Fibroblast of skin of abdomen (primary cell): ENCODE measurements at places on chromosomes 13 and 19.

DNA sequence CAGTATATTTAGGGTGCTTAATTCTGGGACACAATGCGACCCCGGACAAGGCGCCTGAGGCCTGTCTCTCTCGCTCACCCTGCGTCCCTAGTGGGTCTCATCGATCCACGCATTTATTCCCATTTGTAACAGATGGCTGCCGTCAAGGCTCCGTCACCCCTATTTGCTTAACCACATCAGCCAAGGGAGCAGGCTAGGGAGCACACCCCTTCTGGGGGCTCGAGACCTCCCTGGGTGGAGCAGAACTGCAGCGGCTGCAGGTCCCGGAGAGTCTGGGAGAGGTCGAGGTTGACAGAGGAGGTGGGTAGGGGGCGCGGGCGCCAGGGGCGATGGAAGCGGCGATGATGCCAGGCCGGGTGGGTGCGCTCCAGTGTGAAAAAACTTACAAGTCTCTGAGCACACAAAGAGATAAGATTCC lies 507 bp downstream of the ALG5 start:
- DNase-seq, result no peak

DNA sequence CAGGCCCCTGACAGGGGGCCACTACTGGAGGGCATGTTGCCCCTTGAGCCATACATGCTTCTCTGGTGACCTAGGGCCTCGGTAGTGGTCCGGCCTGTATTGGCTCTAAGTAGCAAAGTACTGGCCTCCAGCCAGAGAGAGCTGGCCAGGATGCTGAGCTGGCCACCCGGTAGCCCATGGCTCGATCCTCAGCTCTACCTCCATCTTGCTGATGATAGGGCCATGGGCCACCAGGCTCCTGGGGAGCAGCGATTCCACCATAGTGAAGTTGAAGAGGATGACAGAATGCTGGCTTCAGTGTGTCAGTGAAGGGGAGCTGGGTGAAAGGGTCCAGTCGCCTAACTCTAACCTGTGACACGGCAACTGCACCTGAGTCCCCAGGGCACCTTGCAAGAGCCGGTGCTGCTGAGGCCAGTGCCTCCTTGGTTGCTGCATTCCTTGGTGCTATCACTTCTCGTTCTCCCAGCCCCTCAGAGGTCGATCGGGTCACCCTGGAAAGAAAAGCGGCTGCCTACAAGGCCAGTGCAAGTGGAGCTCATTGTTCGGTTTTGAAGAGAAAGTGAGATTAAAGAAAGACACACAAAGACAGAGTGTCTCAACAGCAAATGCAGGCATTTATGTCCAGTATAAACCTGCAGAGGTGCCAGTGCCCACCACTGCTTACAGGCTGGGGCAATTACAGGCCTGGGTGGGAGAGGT lies 5.0 kb downstream of the FPR3 start:
- no peak for DNase-seq

- peak; percentile 89 for DNase-seq
Measured at GRCh38 chr13:28355822-28356371, 139.0 kb downstream of the FLT1 start.

DNA sequence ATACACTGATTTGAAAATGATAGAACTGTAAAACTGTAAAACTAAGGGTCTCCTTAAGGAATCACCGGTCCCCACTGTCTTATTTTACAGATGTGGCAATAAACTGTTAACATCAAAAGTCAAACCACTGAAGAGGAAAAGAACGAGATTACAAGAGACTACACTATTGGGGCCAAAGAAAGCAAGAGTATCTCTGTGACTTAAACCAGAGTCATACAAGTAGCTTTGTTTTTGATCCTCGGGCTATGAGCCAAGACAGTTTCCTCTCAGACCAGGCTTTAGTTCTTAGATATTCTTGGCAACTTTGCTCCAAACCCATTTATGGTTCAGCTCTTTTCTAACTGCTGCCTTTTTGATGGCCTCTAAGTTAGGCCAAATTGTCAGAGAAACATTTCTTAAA lies 113.8 kb downstream of the TBC1D4 start:
- peak; percentile 81 for DNase-seq

- DNase-seq, result no peak
Measured at GRCh38 chr19:35149463-35149862, 5.1 kb upstream of the FXYD5 start.

DNA sequence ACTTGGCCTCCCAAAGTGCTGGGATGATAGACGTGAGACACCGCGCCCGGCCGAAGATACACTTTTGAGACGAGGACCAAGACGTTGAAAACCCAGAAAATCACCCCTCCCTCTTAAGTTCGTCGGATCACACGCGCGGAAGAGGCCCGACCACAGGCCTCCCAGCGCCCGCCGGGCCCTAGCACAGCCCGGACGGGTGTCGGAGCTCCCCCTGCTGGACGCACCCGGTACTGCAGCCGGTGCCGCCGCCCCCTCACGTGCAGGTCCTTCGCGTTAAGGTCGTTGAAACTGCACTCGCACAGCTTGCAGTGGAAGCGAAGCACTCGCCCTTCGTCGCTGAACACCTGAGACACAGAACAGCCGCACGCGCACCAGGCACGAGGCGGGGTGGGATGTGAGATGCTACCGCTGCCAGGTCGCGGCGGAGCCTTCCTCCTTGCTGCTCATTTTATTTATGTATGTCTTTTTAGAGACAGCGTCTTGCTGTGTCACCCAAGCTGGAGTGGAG lies 35.7 kb upstream of the MATK start:
- DNase-seq, result peak; percentile 24

GRCh38 chr19:39870171-39870971 lies 24.2 kb upstream of the FBL start:
- no peak for DNase-seq

GRCh38 chr13:28872427-28873176 lies 52.5 kb downstream of the MTUS2 start:
- no peak for DNase-seq

- DNase-seq, result no peak
Measured at GRCh38 chr19:35776102-35776788, 881 bp downstream of the ARHGAP33 start.

- DNase-seq, result no peak
Measured at GRCh38 chr13:113886561-113887112, 22.8 kb upstream of the GAS6 start.
